ENCODE measurements at places on chromosomes 5 and 9.

- DNase-seq: no peak
Observed at GRCh38 chr9:128092199-128092977, 24.4 kb downstream of the SLC25A25 start.

DNA sequence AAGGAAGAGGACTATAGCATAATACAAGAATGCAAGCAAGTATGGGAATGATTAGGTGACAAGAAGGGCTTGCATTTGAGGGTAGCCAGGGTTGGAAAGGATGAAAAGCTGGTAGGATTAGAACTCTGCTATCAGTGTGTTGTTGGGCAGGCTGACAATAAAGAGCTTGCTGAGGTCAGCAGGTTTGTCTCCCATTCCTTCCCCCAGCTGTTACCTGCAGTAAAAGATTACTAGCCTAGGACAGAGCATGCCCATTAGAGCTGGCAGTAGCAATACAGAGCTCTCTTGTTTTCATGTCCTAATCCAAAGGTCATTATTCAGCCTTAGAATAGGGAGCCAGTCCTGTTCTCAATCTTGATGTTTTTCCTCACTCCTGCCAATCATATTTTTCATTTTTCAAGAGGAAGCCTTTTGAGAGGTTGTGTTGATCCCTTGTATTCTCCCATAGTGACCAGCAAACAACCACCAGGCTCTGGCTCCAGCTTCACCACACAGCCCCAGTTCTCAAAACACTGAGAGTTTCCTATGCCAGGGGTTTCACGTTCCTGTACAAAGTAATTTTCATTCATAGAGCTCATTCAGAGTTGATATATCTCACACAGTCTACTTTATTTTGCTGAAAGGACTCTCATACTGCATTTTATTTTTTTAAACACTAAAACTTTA is 71.7 kb downstream of the OR2K2 start:
- no peak for DNase-seq

DNA sequence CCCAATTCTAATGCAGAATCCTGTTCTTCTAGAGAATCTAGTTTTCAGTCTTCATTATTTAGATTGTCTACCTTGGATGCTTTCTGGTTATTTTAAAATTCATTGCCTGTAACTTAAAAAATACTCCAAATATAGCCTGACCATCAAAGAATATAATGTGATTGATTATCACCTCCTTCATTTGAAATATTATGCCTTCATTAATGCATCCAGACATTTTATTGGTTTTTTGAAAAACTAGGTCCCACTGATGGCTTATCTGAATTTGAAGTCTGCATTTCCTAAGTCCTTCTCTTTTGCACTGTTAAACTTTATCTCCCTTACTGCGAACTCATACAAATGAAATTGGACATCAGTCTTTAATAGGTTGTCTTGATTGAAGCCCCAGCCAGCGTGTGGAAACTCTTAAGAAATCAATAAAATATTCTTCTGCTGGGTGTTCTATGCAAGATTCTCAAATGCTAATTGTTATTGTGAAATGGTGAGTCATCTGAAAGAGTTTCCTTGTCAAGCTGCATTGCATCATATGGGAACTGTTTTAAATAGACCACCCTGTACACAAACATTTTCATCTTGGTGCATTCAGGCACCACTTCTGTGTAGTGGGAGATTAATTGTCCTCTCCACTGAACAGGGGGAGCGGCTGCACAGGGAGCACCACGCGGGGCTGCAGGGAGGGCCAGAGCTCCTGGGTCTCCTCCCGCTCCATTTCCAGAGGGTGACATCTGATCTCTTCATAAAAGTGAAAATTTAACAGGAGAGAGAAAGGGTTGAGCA is 92.3 kb upstream of the FANCC start:
- peak; percentile 43 for DNase-seq

- no peak for DNase-seq
Observed at GRCh38 chr9:136292591-136293448, 11.1 kb downstream of the CCDC187 start.

- DNase-seq: no peak
Observed at GRCh38 chr5:67536866-67537265, 340.3 kb upstream of the CD180 start.

Data from hematopoietic multipotent progenitor cell treated with erythropoietin and hydrocortisone succinate and interleukin-3 and kit ligand, for 6 days (in vitro differentiated cells).